ENCODE measurements at places on chromosomes 4 and X.

DNA sequence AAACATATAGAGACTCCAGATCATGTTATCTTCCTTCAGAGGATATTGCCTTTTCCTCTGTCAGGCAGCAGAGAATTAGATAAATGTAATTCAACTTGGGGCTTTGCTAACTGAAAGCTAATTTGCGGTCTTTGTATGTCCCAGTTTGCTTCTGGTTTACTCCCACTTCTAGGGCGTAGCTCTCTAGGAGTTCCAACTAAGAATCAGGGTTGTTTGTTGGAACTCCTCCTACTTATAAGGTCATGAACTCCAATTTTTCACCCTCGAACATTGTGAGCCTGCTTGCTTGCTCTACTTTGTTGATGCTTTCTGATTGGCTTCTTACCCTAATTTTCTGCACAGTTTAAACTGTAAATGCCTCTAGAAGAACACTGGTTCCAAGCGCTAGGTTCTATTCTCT lies 66.1 kb downstream of the FMR1NB start:
- no peak for DNase-seq

GRCh38 chr4:147678796-147679549 lies 5.0 kb downstream of the PRMT9 start:
- no peak for DNase-seq

DNA sequence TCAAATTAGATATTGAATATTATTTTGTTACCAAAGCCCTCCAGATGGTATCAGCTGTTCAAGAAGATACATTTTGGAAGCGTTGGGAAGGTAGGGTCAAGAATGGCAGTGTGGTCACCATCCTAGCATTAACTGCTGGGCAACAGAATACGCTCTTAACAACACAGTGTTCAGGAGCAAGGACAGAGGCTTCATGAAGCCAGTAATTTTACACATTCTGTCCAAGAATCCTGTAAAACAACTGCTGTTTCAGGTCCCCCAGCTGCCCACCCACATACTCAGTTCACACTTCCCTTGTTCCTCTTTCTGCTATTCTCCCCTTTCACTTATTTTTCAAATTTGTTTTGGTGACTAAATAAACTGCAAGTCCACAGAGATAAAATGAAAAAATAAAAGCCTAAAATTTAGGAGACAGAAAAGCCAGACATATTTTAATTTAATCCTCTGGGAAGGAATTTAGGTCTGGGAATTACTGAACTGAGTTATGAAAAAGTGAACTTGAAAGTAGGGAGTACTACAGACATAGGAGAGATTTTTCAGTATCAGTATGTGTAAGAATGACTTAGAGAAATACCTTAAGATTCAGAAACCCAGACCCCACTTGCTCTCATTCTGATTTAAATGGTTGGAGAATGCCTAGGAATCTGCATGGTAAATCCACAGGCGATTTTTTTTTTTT lies 406.7 kb downstream of the MAPK10 start:
- no peak for DNase-seq

- DNase-seq: no peak
These were observed 20.9 kb upstream of the PRSS12 start for GRCh38 chr4:118373614-118374255.

- DNase-seq: no peak
These were observed 435.7 kb upstream of the FMR1 start for GRCh38 chrX:147476008-147476407.

DNA sequence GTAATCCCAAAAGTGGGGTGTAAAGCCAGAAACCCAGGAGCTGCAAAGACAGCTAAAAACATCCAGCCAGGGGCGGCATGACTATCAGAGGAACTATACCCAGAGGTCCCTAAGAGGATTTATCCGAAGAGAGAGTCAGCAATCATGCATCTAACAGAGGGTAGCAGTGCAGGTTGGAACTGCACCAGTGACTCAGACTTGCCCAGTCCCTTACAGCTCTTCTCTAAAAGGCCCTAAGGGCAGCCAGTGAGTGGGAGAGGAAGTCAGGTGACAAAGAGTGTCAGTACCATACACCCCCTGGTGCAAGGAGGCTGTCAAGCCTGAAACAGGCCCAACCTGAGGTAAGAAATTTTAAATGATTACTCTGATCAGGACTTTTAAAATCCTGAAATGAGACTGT lies 88.1 kb downstream of the CAMK2D start:
- DNase-seq: peak; percentile 2

- no peak for DNase-seq
These were observed 1.6 kb downstream of the GAB1 start for GRCh38 chr4:143338313-143338712.

DNA sequence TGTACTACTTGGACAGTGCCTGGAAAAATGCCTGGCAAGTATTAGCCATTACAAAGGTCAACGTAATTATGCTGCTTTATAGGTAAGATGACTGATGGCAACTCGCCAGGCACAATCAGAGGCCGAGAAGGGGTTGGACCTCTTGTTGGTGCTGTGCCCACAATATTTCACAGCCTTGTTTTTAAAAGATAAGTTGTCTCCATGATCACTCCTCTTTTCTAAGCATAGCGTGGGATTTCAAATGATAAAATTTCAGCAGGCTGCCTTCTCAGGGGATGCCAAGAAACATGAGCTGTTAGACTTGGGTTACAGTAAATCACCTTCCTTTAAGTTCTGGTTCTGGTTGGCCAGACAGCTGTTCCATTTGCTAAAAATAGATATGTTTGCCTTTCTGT lies 26.9 kb downstream of the HOPX start:
- DNase-seq: no peak

DNA sequence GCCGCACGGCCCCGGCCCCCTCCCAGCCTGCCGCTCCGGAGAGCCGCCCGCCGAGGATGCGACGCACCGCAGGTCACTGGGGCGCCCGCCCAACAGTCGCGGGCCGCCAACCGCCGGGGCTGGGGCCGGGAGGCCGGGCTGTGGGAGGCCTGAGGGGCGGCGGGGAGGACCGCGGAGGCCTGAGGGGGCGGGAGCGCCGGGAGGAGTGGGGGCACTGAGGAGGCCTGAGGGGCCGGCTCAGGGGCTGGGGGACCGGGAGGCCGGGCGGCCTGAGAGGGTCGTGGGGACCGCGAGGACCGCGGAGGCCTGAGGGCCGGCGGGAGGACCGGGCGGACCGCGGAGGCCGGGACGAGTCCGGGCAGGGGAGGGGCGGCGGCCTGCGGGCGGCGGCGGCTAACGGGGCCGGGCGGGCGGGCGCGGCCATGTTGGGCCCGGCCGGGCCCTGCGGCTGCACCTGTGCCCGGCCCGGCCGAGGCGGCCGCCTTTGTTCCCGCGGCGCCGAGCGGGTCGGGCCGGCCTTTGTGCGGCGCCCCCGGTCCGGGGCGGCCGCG lies 353 bp downstream of the NSD2 start:
- DNase-seq: no peak

GRCh38 chr4:71389149-71389827 lies 50.5 kb downstream of the SLC4A4 start:
- no peak for DNase-seq

GRCh38 chr4:8102831-8103230 lies 55.8 kb downstream of the ABLIM2 start:
- DNase-seq: no peak

DNA sequence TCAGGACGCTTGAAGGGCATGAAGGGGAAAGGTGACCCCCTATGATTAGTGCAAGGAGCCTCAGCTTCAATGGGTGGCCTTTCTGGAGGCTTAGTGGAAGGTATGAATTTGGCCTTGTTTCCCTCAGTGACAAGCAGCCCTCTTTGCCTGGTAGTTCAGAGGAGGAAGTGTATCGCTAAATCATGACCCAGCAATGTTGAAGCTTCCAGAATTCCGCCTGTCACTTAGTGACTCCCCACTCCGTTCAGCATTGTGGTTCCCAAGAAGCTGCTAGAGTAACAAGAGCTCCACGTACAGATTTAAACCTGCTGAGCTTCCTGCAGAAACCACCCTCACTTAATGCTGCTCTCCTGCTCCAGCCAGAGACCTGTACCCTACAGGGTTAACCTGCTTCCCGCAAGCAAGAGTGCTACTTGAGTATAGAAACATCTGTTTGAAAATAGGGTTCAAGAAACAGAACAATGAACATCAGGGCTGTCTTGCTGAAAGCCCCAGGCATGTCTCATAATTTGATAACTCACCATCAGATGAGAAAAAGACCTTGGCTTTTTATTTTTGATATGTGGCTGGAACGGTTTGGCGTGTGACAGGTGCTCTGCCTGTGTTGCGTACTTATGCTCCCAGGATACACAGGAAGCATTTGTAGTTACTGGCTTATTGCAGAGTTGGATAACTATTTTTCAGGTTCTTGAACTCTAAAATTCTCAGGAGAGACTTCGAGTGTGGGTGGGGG lies 105.2 kb downstream of the UCHL1 start:
- DNase-seq: no peak

- DNase-seq: no peak
These were observed 189.3 kb downstream of the PTTG2 start for GRCh38 chr4:38149472-38149996.

- no peak for DNase-seq
These were observed 67.9 kb downstream of the PPP3CA start for GRCh38 chr4:101279377-101279871.

- DNase-seq: no peak
These were observed 2.6 kb upstream of the UGT2B7 start for GRCh38 chr4:69093681-69094080.

DNA sequence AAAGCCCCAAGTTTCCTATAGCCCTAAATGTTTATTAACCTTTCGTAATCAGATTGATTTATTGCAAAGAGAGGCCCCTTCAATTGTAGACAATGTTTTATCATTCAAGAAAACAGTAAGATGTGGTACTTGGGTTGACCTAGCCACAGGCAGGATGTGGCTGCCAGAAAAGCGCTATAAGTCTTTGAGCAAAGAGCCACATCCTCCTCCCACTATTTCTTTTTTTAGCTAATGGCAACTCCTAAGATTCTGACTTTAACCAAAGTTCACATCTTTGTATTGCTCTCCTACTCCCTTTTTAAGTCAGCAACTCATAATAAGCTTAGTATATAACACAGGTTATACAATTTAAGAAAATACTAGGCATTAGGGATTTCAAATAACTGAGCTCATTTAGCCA lies 70.7 kb upstream of the PPP3CA start:
- peak; percentile 12 for DNase-seq

DNA sequence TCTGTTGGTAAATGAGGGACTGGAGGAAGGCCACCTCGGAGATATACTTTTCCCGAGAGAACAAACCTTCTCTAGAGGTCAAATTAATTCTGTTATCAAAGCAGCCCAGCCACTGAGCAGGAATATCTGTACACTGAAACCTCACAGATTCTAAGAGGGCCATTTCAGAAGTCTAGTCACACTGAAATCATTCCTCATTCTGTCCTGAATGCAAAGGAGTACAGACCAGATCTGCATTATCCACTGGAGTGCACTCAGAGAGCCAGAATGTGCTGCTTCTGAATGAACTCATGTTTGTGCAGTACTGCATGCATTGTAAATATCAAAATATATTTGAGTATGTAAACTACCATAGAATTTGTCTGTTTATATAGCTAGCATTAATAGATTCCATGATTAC lies 278.3 kb upstream of the FSTL5 start:
- no peak for DNase-seq

- no peak for DNase-seq
These were observed 320.1 kb downstream of the CFAP299 start for GRCh38 chr4:80655662-80656061.

DNA sequence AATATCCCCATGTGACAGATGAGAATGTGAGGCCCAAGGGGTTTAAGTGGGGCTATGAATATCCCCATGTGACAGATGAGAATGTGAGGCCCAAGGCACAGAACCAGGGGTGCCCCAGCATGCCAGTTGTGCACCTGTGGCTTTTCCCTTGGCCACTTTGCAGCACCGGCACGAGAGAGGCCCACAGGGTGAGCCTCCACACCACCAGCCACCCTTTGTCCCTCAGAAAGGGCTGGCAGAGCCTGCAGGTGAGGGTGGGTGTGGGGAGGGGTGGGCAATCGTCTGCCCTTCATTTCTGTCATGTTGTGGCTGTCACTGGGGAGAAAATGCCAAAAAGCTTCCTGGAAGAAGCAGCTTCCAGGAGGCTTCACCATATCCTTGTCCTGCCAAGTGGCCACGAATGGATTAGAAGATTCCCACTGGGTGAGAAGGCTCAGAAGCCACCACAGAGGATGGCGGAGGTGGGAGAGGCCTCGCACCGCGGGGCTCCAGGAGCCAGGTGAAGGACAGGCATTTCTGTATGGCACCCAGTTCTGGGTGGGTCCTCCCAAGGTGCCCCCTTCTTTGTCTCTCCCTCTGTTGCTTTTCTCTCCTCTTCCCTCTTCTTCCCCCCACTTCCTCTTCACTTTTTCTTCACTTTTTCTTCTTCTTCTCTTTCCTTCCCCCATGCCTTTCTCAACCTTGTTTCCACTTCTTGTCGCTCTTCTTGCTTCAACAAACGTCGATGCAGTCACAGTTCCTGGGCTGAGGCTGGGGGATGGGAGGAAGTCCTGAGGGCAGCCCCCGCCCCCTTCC lies 469 bp upstream of the GPR78 start:
- no peak for DNase-seq

DNA sequence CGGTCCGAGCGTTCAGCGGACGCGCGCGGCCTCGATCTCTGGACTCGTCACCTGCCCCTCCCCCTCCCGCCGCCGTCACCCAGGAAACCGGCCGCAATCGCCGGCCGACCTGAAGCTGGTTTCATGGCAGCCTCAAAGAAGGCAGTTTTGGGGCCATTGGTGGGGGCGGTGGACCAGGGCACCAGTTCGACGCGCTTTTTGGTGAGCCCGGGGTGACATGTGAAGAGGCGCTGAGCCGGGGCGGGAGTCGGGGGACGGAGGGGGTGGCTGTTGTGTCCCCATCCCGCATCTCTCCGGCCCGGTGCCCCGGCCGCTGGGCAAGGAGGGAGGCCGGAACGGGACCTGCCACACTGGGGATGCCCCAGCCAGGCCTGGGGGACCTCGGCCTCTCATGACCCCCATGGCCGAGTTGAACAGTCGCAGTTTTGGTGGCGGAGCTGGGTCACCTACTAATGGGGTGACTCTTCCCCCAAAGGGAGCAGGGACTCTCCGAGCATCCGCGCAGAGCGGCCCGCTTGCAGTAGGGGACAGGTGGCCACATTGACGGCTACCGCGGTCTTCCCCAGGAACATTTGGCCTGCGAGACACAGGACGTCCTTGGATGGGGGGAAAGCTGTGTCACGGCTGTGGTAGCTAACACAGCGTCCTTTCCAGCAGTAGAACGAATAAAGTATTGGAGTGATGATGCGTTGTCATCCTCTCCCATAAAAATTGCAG lies at the start of gene GK:
Gene GK, plus strand, starts transcription at position 9 of the 717 bp plus-strand sequence. Its CDS starts 115 bp downstream, at position 124.
- no peak for DNase-seq

DNA sequence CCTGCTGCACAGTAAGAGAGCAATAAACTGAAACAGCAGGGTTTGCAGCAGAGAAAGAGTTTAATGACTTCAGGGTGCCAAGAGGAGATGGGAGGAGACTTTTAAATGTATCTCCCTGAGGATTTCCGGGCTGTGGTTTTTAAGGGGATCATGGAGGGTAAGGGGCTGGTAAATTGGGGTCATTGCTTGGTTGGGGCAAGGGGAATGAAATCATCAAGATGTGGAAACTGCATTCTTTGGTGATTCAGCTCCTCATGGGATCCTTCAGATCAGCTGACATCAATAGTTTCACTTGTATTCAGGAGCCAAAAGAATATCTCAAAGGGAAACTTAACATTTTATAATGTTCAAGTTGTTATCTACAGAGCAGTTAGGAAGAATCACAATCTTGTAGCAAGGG lies 174.3 kb upstream of the ANXA10 start:
- no peak for DNase-seq

All from activated CD4-positive, alpha-beta T cell treated with anti-CD3 and anti-CD28 coated beads, Interleukin-2, amount 50 U/mL, for 1 hour (primary cell).